Stimulated activated CD8-positive, alpha-beta memory T cell treated with anti-CD3 and anti-CD28 coated beads, Interleukin-15, amount 100 ng/mL, for 1 hour (primary cell): ENCODE measurements at places on chromosomes 7 and 10.

DNA sequence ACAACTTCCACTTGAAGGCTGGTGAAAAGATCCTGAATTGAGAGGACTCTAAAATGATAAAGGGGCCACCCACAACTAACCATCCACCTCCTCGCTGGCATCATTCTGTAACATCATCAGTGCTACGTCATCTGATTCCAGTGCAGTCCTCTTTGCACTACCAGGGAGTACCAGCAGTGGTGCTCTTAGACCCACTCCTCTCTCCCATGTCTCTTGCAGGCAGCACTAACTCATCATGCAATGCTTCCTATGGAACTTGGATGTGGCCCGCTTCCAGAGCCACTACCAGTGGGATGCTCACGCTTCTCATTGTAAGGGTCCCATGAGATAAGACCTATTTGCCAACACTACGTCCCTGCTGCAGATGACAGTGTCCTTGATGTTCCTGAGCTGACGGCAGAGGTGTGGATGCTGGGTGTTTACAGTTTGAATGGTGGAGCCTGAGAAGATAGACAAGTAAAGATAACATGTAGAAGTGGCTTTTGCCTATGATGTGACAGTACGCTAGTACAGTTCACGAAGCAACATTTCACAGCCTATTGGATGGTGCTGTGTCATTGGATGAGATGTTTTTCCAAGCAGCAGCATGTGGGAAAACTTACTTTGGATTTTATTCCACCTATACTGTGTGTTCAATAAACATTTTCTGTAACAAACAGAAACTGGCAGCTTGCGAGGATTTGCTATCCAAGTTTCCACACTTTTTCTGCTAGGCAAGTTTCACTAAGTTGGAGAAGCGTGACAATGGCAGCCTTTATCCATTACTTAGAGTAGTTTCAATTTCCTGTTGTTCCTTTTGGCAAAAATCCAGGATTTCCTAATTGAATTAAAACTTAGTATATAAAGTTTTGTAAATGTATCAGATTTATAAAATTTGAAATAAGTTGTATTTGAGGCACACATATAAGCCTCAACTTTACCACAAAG lies 35.8 kb upstream of the COBL start:
- no peak for DNase-seq

DNA sequence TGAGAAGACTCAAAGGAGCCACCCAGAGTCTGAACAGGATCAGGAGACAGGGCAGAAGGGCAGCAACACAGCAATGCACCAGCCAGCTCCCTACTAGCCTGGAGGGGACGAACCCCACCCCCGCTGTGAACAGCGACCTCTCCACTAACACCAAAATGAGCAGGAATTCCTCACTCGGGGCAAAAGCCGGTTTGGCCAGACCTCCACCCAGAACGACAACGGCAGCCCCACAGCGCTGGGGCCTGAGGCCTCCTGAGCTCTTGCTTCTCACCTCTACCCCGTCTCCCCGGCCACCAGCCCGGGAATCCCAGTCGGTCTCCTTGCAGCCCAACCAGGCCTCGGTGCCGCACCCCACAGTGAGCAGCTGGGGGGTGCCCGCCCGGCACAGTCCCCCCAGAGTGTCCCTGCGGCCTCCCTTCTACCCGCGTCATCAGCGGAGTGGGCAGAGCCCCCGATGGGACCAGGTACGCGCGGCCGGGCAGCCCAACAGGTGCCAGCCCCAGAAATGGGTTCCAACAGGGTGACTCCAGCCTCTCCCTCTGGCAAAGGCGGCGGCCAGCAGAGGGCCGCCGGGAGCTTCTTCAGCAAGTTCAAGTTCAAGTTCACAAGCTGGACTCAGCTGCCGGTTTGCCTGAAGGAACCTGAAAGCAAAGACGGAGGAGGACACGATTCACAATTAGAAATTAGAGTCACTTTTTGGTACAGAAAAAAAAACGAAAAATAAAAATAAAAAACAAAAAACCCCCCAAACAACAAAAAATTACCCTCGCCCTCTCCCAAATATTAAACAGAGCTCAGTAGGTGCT lies 129.0 kb downstream of the MARCHF5 start:
- no peak for DNase-seq

- no peak for DNase-seq
Observed at GRCh38 chr7:26580711-26581110, 283.7 kb downstream of the SKAP2 start.

- DNase-seq: no peak
Observed at GRCh38 chr7:131893631-131894340, 337.4 kb upstream of the PODXL start.

GRCh38 chr7:139058943-139059342 lies 23.1 kb upstream of the ZC3HAV1L start:
- no peak for DNase-seq

GRCh38 chr7:49001610-49002033 lies 77.3 kb downstream of the CDC14C start:
- no peak for DNase-seq

DNA sequence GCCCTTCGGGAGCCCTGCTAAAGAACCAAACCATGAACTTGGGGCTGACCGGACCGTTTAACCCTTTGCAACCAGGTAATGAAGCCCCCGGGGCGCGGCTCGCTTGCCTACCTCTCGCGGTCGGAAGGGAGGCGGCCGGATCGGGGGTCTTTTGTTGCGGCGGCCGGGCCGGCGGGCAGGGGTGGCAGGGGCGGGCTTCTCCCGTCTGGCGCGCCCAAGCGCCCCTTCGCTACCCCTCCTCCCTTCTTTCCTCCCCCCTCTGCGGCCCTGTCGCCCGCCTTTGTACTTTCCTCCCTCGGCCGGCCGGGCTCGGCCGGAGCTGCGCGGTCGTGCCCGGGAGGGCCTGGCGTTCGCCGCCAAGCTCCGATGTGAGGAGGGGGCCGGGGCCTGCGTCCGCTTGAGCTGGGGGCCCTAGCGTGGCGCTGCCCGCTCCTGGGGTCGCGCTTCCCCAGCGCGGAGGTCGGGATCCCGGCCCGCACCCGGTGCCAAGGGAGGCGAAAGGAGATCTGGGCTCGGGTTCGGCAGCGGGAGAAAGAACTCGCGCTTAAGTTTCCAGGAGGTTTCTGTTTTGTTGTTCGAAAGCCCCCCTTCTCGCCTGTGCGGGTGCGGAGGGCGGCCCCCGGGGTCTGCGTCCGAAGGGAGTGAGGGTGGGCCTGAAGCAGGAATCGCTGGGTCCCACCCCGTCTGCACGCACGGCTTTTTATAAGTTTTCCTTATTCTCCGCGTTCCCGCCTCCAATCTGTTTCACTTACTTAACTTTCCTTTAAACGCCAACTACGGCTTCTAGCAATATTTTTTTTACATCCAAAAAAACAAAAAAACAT lies 436.8 kb upstream of the GALNT17 start:
- DNase-seq: no peak

DNA sequence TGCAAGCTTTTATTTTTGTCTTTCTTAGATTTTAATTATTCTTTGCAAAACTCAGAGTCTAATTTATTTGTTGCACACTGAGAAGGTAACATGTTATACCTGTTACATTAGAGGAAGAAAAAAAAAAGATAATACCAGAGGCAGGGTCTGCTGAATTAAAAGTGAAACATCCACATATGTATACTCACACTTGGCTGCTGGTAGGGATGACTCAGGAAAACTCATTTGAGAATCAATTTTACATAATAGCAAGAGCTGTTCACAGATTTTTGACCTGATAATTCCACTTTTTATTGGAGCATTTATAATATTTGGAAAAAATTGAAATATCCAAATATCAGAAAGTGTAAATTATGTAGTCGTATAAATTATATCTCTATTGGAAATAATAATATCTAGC lies 78.1 kb upstream of the CCDC6 start:
- DNase-seq: no peak

GRCh38 chr10:61757525-61758397 lies 95.0 kb downstream of the CABCOCO1 start:
- no peak for DNase-seq

GRCh38 chr10:129105266-129105665 lies 361.8 kb upstream of the MGMT start:
- DNase-seq: no peak
